HepG2 (cell line): ENCODE measurements at places on chromosomes 12 and 14.

- DNase-seq: no peak
These were observed 4.2 kb downstream of the OR10G3 start for GRCh38 chr14:21575661-21576060.

DNA sequence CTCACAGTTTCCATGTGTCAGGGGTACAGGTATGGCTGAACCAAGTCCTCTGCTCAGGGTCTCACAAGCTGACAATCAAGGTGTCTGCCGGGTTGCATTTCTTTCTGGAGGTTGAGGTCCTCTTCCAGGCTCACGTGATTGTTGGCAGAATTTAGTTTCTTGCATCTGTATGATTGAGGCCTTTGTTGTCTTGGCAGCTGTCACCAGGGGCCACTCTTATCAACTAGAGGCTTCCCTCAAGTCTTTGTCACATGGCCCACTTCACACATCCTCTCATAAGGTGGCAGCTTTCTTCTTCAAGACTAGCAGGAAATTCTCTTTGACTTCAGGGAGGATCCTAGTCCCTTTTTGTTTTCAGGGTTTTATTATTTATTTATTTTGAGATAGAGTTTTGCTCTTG, 46.0 kb upstream of the FOS start:
- no peak for DNase-seq

DNA sequence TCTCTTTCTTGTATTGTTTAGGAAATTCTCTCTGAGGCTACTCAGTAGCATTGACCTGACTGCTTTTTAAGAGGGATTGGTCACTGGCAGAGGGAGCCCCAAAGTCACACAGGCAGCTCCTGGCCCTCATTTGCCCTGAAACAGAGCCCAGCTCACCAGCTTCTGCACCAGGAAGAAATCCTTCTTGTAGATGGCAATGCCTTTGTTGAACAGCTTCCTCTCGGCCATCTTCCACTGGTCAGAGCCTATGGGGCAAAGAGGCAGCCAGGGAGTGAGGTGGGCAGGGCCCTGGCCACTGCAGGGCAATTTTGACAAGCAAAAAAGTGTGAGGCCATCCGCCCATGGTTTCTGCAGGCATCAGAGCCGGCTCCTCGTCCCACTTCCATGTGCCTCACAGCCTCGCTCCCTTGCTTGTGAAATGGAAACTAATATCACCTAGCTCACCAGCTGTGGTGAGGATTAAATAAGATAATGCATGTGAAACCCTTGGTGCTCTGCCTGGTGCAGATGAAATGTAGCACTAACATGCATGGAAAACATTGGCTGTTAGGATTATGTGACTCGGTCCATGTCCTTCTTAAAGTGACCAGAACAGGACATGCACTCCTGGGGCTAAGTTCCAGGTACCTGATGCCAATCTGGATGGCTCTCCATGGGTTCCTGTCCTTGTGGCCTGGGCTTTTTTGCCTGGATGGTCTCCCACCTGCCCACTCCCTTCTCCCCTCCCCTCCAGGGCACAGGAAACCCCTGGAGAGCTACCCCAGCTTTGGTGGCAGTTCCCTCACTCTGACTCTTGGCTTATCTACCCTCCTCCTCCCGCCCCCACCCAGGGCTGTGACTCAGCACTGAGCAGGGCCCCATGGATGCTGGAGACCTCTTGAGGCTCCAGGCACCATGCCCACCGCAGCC, 11.2 kb upstream of the PNMA1 start:
- no peak for DNase-seq

DNA sequence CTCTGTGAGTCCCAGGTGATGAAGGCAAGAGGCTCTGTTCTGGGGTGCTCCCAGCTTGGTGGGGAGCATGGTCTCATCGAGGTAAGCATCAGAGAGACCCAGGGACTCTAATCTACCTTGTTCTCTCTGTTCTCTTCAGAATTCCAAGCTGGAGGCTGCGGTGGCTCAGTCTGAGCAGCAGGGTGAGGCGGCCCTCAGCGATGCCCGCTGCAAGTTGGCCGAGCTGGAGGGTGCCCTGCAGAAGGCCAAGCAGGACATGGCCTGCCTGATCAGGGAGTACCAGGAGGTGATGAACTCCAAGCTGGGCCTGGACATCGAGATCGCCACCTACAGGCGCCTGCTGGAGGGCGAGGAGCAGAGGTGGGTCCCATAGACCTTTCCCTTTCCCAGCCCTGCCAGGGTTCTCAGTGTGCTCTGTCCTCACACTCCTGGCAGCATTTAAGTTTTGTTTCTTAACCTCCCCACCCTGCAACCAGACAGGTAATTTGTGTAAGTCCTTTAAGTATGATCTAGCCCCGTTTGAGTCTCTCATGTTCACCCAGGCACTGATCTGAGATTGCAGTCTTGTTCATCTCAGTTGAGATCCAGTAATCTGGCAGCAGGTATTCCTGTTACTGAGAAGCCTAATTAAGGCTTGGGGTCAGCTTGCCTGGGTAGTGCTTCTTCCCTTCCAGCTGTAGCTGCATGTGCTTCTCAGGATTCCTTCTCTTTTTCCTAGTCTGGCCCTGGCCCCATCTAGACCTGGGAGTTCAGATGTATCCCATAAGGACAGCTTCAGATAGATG, 14.8 kb upstream of the KRT81 start:
- DNase-seq: no peak

- no peak for DNase-seq
These were observed 223.7 kb downstream of the CHST11 start for GRCh38 chr12:104680491-104680890.

DNA sequence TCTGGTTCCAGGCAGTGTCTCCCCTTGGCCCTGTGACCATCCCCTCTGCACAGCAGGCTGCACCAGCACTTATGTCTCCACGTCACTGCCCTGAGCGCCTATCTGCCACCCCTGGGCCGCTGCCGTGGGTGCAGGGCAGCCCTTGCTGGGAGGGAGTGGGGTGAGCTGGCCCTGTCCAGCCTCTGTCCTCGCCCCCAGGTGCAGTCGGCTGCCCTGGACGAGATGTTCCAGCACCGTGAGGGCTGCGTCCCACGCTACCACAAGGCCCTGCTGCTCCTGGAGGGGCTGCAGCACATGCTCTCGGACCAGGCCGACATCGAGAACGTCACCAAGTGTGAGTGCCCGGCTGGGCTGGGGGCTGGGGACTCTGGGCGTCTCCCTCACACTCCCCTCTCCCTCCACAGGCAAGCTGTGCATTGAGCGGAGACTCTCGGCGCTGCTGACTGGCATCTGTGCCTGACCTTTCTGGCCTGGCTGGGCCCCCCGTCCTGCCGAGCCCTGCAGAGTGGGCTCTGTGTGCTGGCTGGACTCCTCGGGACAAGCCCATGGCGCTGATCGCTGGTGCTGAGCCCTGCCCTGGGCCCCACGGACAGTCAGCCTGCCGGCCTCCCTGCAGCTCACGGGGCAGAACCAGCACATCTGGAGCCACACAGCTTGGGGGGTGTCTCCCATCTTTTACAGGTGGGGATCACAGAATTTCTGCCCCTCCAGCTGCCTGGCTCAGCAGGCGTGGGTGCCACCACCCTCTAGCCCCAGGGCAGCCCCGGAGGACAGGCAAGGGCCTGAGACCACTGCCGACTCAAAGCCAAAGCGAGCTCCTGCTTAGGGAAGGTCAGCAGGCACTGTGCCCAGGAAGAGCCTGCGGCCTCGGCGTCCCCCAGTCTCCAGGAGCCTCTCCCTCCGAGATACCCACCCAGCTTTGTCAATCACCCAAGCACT, 7.9 kb upstream of the PUS1 start:
- DNase-seq: no peak

GRCh38 chr14:50064993-50065392, 51.4 kb downstream of the VCPKMT start:
- DNase-seq: no peak

DNA sequence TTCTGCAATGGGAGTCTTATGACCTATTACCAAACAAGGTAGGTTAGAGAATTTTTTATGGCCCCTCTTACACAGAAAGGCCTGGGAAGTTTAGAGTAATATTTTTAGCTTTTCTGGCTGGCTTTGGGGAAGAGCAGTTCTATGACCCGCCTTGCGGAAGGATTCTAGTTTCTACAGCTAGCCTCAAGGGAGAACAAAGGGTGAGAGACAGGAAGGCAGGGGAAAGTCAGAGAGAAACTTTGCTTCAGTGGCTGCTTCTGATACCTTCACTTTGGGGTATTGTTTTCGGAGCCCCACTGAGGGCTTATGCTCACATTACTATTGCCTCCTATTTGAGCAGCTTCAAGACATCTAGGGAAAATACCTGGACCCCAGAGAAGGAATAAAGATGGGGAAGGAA, 80.7 kb upstream of the NUDT4 start:
- no peak for DNase-seq

DNA sequence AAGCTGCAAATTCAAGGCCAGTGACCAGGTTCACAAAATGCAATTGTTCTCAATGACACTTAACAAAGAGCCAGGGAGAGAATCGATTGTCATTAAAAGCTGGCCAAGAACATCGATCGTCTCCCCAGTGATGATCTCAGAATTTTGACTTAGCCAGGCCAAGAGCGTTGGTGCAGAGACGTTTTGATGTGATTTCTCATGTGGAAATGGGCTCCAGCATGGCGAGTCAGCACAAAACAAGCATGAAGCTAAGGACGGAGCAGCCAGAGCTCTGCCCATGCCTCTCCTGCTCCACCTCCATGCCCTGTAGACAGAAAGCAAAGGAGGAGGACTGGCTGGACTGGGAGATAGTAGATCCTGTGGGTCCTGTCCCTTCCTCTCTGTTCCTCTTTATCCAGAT, 270.8 kb downstream of the FOXN3 start:
- DNase-seq: no peak

DNA sequence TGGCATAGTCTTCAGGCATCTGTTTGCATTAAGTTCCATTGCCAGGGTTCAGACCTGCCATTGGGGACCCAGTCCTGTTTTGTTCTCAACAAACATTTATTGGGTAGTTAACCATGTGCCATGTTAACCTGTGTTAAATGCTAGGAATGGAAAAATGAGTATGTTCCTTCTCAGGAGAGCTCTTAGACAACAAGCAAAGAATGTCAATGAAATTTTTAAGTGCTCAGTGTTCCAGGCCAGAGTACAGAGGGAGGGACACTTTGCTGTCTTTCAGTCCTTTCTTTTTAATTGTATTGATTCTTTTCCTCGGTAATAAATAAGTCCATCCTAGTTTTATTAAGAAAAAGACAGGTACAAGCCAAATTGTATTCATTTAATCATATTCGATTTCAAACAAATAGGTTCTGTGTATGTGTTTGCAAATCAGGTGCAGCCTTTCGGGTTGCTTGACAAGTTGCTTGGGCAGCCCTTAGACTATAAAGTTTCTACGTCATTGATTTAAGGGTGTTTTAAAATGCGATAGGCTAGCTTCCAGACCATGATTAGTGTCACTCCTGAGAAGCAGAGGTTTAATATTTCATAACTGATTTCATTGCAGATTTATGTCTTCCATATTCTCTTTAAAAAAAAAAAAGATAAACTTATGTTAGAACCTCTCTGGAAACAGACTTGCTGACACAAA, 123.1 kb downstream of the DERA start:
- no peak for DNase-seq

DNA sequence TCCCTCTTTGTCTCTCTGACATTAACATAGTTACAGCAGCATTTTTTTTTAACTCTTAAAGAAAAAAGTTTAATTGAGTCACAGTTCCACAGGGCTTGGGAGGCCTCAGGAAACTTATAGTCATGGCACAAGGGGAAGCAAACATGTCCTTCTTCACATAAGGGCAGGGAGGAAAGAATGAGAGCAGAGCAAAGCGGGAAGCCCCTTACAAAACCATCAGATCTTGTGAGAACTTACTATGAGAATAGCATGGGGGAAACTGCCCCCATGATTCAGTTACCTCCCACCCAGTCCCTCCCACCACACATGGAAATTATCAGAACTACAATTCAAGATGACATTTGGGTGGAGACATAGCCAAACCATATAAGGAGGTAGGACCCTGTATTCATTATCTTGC, 96.2 kb downstream of the PLBD1 start:
- no peak for DNase-seq

DNA sequence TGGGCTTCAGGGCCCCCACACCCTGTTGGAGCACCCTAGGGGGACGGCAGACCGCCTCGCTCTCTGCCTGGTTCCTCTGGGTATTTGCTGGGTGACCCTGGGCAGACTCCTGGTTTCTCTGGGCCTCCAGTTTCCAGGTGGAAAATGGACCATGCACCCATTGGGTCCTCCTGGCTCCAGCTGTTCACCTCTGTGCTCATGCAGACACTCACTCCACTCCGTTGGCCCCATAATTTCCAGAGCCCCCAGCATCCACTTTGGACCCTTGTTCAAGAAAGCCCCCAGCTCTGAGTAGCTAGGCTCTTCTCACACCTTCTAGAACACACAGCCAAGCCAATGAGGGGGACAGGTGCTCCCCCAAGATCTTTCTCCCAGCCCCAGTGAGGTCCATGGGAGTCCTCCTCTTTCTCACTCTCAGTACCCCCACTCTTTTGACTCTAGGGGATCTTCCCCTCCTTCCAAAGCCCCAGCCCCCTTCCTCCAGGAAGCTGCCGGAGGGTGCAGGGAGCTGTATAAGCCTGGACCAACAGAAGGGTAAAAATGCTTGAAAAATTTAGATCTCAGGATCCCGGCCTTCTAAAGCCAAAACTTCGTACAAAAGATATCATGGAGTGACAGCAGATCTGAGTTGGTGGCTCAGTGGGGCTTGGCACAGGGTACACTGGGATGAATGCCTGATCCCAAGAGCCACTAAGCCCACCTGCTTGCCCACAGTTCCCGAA, 174.8 kb upstream of the RTL1 start:
- no peak for DNase-seq

DNA sequence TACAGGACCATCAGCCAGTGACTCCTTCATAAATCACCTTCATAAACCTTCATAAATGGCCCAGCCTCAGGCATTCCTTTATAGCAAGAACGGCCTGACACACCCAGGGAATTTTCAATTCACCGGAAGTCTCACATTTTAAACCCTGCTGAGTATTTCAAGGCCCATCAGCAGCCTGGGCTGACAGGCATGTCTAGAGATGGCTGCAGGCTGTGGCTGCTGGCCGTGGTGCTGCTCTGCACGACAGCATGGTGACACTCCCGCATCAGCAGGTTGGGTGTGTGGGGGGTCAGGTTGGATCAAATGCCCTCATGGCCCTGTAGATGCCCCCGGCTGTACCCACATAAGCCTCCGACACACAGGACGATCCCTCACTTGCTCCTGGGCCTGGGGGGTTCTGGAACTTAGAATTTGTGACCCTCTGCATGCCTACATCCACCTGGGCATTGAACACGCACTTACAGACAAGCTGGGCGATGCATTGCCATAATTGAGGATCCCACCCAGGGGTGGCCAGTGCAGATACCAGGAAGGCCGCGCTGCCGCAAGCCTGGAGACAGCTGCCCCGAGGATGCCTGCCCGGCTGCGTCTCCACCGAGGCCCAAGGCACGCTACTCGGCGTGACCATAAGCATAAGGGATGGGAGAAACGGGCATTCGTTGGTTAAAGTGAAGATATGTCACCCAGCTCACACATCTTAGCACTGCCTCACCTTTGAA, 124.3 kb downstream of the PIWIL1 start:
- no peak for DNase-seq

GRCh38 chr14:94145902-94146527, 16.6 kb upstream of the IFI27L2 start:
- DNase-seq: no peak

GRCh38 chr12:41467591-41468325, 279.6 kb downstream of the PDZRN4 start:
- DNase-seq: no peak
